ENCODE measurements at places on chromosomes 4 and X. TPM values are rescaled to one million over a fixed set of nuclear protein-coding genes. Genes with fewer than 3 reads are reported as not detected.
A peak's percentile ranks its signal among the peaks of the same experiment; 100 is the strongest.

FHIP1A gene
- 17.7 TPM for total RNA-seq

DNA sequence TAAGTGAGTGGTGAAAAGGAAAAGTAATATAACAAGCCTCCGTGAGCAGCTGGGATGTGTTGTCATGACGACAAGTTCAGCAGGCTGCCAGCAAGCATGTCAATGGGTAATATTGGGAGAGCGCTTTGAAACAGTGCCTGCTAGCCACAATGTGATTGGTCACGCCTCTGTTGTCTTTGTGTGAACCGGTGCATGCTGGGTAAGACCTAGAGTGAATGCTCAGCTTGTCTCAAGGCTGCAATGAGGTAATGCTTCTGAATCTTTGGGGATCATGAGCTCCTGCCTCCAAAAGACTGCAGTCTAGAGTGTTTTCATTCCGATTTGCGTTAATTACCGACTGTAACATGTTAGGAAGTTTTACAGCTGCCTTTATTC is 54.9 kb downstream of the STOX2 start:
- peak; percentile 16 for DNase-seq

GRCh38 chrX:132364313-132364712 is 124.5 kb downstream of the MBNL3 start:
- DNase-seq = no peak

DNA sequence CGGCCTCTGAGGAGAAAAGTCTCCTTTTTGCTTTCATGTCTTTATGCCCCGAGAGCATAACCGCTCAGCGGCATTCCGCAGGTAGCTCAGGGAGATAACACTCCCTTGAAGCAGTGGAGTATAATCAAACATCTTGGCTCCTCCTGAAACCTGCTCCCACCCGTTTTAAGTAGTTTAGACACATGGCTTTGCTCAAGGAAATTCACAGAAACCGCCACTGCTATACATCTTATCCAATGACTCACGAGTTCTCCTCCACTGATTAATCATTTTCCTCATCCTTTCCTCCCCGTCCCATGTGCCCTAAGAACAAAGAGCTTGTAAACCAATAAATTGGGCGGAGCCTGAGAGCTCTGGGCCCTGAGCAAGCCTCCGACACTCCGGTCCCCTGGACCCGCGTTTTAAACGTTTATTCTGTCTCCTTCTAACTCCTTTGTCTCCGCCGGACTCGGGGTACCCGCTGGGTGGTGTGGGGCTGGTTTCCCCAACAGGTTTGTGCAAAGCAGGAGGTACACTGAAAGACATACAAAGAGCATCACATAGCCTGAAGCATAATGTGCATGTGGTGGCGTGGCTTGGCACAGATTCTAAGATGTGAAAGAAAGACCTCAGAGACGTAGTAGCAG is 401.2 kb downstream of the TLL1 start:
- no peak for DNase-seq

- DNase-seq = no peak
Measured at GRCh38 chr4:821181-821591, 4.7 kb downstream of the CPLX1 start.
